ENCODE measurements at places on chromosomes 3 and 15. TPM values are rescaled to one million over a fixed set of nuclear protein-coding genes. Genes with fewer than 3 reads are reported as not detected.
A peak's percentile ranks its signal among the peaks of the same experiment; 100 is the strongest.

DNA sequence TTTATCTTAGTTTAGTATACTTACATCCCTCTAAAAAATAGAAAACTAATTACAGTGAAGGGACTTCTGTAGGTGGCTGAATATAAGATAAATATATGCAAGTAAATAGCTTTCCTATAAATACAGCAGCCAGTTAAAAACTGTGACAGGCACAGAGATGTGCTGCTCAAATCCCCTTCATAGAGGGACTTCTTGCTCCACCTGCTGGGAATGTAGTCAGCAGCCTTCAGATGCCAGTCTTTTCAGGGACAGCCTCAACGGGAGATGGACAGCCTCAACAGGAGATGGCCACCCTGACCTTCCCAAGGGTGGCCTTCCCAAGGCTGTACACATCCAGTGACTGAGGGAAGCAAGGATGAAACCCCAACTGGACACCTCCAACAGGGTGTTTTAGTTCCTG is 15.7 kb upstream of the PRR23E start:
- H3K4me3 ChIP-seq = no peak overlapping the region
- no peaks in the 10 kb centered on the region for H3K36me3 ChIP-seq
- no peaks in the 10 kb centered on the region for H3K27me3 ChIP-seq
- no peaks in the 10 kb centered on the region for H3K4me1 ChIP-seq
- peak; percentile 14 for DNase-seq

DNA sequence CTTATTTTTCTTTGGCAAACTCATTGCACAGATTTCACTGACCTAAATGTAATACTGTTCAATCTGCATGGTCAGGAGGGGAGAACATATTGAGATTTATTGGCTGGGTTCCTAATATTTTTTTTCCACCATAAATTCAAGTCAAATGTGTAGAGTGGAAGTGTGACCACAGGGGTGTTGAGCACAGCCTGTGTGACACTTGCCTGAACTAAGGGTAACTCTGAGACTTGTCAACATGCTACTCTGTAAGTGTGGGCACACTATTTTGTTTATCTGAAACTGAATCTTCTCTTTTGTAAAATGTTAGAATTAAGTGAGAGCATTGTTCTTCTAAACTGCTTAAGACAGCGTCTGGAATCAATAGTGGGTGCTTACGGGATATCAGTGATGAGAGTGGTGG is 516.2 kb downstream of the GRM7 start:
- H3K27me3 ChIP-seq = no peaks in the 10 kb centered on the region
- H3K36me3 ChIP-seq = no peaks in the 10 kb centered on the region
- H3K4me3 ChIP-seq = no peak overlapping the region
- H3K27ac ChIP-seq = no peak overlapping the region
- DNase-seq = no peak
- no peaks in the 10 kb centered on the region for H3K4me1 ChIP-seq

GRCh38 chr3:32471246-32471645 is 31.4 kb downstream of the CMTM6 start:
- peaks cover 7% of the 10 kb centered on the region for H3K4me1 ChIP-seq
- no peak overlapping the region for H3K27ac ChIP-seq
- no peaks in the 10 kb centered on the region for H3K27me3 ChIP-seq
- no peak overlapping the region for H3K4me3 ChIP-seq
- no peaks in the 10 kb centered on the region for H3K36me3 ChIP-seq
- DNase-seq = no peak

- no peaks in the 10 kb centered on the region for H3K36me3 ChIP-seq
- DNase-seq = no peak
- H3K27me3 ChIP-seq = no peaks in the 10 kb centered on the region
- no peak overlapping the region for H3K4me3 ChIP-seq
- H3K4me1 ChIP-seq = no peaks in the 10 kb centered on the region
These were observed 5.2 kb upstream of the GOLIM4 start for GRCh38 chr3:168100777-168101492.

DNA sequence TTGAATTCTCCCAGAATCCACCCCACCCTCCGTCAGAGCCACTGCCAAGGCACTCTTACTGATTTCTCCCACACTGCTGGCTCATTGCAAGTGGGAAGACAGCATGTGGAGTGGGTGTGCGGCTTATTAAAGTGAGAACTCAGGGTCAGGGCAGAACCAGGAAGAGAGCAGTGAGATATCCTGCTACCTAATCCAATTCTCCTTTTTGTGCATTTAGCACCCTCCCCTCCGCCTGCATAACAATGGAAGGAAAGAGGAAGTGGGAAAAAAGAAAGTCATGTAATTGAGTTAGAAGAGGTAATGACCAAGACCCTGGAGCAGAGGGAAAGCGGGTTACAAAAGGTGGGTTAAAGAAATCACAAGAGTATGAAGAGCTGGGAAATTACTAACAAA is 27.8 kb upstream of the PIK3CB start:
- H3K4me3 ChIP-seq = peak overlapping the region; percentile 21
- peak overlapping the region; percentile 85 for H3K27ac ChIP-seq
- DNase-seq = no peak
- no peaks in the 10 kb centered on the region for H3K36me3 ChIP-seq
- H3K4me1 ChIP-seq = peaks cover 13% of the 10 kb centered on the region

GRCh38 chr3:132735589-132735988 is 13.4 kb upstream of the NPHP3 start:
- H3K36me3 ChIP-seq = no peaks in the 10 kb centered on the region
- no peak for DNase-seq
- no peaks in the 10 kb centered on the region for H3K4me1 ChIP-seq
- no peaks in the 10 kb centered on the region for H3K27me3 ChIP-seq
- H3K4me3 ChIP-seq = no peak overlapping the region
- H3K27ac ChIP-seq = no peak overlapping the region

- no peaks in the 10 kb centered on the region for H3K36me3 ChIP-seq
- no peak overlapping the region for H3K4me3 ChIP-seq
- no peaks in the 10 kb centered on the region for H3K27me3 ChIP-seq
- no peak overlapping the region for H3K27ac ChIP-seq
- H3K4me1 ChIP-seq = no peaks in the 10 kb centered on the region
- DNase-seq = no peak
These were observed 71.8 kb upstream of the GCNT3 start for GRCh38 chr15:59539799-59540198.

DNA sequence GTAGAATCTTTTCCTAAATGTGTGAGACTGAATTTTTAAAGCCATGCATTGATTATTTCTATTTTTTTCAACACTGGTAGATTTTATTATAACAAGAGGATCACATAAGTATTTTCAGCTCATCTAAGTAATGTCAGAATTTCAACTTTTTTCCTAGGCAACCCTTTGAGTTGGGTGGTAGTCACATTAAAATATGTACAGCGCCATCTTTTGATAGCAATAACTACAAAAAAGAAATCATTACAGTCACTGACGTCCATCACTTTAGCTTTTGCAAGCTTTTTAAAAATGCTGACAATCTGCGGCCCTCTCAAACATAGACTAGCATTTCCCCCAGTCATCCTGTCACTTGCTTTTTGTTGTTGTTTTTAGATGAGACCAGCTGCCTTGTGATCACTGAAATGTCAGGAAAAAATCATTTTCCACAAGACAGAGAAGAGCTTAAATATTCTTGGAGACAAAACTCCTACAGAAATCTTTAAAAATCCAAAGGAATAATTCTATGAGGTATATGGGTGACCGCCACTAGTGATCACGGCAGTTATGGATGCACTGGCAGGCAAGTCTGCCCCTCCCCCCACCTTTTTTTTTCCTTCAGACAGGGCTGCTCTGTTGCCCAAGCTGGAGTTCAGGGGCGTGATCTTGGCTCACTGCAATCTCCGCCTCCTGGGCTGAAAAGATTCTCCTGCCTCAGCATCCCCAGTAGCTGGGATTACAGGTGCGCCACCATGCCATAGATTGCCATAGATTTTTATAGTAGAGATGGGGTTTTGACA is 384.0 kb upstream of the KCNMB2 start:
- DNase-seq = no peak
- no peaks in the 10 kb centered on the region for H3K36me3 ChIP-seq
- no peaks in the 10 kb centered on the region for H3K4me1 ChIP-seq
- H3K4me3 ChIP-seq = no peak overlapping the region
- no peak overlapping the region for H3K27ac ChIP-seq
- no peaks in the 10 kb centered on the region for H3K27me3 ChIP-seq

DNA sequence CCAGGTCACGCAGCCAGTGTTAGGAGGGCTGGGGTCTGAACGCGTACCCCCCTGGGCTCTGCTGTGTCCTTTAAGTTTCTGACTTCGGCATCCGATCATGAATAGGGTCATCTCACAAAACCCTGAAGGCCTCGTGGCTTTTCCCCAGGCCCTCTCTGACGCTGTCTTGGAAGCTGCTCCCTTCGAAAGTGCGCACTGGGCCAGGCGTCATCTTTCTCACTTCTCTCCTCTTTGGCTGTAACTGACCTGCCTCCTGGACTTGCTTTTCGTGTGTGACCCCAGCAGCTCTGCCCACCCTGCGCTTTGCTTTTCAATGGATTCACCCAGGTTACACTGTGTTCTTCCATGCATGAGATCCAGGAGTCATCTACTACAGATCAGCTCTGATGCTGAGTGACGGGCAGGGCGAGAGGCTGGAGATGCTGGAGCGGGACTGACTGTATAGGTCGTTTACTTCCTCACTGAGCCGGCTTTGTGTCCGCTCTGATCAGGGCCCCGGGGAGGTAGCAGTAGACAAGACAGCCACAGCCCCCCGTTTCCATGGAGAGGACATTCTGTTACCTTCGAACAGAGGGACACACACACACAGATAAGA is 45.0 kb upstream of the PCSK6 start:
- no peak for DNase-seq
- H3K27me3 ChIP-seq = no peaks in the 10 kb centered on the region
- H3K4me1 ChIP-seq = no peaks in the 10 kb centered on the region
- no peaks in the 10 kb centered on the region for H3K36me3 ChIP-seq
- H3K27ac ChIP-seq = no peak overlapping the region

GRCh38 chr3:14178247-14179113 is at the start of the genes LSM3 and XPC:
Gene LSM3 (plus strand): TSS chr3:14178817. CDS start chr3:14178861, 44 bp downstream.
Gene XPC (minus strand): TSS chr3:14178601. CDS start chr3:14178568, 33 bp downstream.
- peak within 1 kb of the TSS; percentile 93 for H3K4me3 ChIP-seq
- H3K36me3 ChIP-seq = peaks cover 7% of the 10 kb centered on the region
- no peaks in the 10 kb centered on the region for H3K4me1 ChIP-seq
- peak within 1 kb of the TSS; percentile 99 for H3K27ac ChIP-seq
- no peaks in the 10 kb centered on the region for H3K27me3 ChIP-seq

DNA sequence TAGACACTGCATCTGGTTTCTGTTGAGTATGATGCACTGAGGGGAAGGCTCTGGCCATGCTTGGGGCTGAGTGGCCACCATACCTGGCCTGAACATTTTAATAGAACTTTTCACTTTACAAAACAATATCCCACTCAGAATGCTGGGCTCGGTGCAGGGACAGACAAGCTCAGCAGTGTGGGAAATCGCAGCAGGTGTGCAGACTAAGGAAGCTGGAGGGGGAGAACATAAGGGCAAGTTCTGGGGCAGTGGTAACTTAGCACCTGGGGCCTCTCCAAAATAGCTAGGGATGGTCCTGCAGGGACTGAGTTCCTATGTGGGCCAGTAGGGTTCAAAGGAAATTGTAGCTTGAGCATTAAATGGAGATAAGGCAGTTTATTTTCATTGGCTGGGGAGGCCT is 90.9 kb upstream of the RNU6-1 start:
- no peaks in the 10 kb centered on the region for H3K27me3 ChIP-seq
- no peak overlapping the region for H3K27ac ChIP-seq
- no peak overlapping the region for H3K4me3 ChIP-seq

DNA sequence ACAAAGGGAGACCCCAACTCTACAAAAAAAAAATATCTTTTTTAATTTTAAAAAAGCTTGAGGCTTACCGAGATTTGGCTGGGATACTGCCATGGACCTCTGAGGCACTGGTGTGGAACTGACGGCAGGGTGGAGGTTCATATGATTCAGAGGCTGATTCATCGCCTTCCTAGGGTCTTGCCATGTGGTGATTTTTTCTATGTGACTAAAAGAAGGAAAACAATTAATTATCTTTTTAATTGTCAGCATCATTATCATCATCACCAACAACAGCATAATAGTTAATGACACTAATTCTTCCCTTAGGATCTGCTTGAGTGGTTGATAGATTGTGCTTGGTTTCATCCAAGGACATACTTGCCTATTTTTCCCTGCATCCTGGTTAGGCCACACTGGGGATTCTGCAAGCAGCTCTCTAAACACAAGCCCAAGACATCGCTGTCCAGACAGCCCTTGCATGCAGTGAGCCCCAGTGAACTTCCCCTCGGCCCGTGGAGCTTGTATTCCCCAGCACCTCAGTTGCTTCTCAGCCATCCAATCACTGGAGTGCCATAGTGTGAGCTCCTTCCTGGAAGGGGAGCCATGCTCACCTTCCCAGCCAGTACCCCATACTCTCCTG is 84.9 kb downstream of the WWTR1 start:
- H3K4me1 ChIP-seq = peaks cover 20% of the 10 kb centered on the region
- no peaks in the 10 kb centered on the region for H3K27me3 ChIP-seq
- no peak for DNase-seq
- peak overlapping the region; percentile 83 for H3K27ac ChIP-seq

DNA sequence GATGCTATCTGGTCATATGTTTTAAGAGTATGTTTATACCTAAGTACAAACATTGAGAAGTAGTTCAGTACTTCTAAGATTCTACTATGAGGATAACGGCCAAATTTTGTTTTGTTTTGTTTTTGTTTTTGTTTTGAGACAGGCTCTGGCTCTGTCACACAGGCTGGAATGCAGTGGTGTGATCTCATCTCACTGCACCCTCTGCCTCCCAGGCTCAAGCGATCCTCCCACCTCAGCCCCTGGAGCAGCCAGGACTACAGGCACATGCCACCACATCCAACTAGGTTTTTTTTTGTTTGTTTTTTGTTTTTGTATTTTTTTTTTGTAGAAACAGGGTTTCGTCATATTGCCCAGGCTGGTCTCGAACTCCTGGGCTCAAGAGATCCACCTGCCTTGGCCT is 47.5 kb upstream of the RPS17 start:
- no peak for DNase-seq
- no peak overlapping the region for H3K4me3 ChIP-seq
- H3K27ac ChIP-seq = no peak overlapping the region
- H3K27me3 ChIP-seq = no peaks in the 10 kb centered on the region
- H3K4me1 ChIP-seq = no peaks in the 10 kb centered on the region

DNA sequence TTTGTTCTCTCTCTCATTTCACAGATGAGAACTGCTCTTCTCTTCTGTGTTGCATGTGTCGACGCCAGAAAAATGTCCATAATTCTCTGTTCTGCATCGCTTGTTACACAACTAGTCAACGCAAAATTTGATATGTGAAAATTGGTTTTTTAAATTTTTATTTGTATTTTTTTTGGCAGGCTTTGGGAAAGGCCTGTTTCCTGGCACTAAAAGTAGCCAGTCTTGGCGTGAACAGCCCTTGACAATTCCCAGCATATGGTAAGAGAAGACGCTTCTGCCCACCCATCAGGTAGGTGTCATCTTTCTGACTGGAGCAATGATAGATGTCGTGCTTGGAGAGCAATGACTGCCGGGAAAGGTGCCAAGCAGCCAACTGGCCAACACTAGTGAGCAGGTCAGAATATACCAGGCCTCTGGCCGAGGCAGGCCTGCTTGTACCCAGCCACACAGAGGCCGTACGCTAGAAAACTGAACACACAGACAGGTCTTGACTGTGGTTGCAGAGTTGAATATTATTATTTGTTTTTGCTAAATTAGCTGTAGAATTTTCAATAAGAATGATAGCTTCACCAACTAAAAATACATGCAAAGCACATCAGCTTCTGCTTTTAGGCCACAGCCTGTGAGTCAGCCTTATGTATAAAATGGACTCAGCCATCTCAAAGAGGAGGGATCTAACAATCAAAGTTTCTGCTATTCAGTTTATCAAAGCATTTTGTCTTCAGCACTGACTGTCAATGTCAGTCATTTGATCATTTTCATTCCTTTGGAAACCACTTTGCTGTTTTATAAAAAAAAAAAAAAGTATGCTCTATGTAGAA is 837.5 kb downstream of the MCTP2 start:
- no peaks in the 10 kb centered on the region for H3K27me3 ChIP-seq
- H3K4me1 ChIP-seq = no peaks in the 10 kb centered on the region
- DNase-seq = no peak
- no peak overlapping the region for H3K4me3 ChIP-seq
- H3K36me3 ChIP-seq = no peaks in the 10 kb centered on the region

PCLAF gene
- total RNA-seq = 0.59 TPM

GABRA5 gene
- total RNA-seq = not detected

QTRT2 gene
- total RNA-seq = 25.8 TPM

RETNLB gene
- total RNA-seq = not detected

GOLGA6A gene
- total RNA-seq = not detected
